Ascending aorta (tissue), 2 donors: ENCODE measurements at places on chromosomes 4 and X.

- DNase-seq, result no peak
- H3K4me1 ChIP-seq, result no peaks in the 10 kb centered on the region
- no peaks in the 10 kb centered on the region for H3K27me3 ChIP-seq
- H3K27ac ChIP-seq, result no peak overlapping the region
- no peak overlapping the region for H3K4me3 ChIP-seq
- no peaks in the 10 kb centered on the region for H3K36me3 ChIP-seq
Measured at GRCh38 chr4:173801876-173802661, 272.0 kb upstream of the HAND2 start.

DNA sequence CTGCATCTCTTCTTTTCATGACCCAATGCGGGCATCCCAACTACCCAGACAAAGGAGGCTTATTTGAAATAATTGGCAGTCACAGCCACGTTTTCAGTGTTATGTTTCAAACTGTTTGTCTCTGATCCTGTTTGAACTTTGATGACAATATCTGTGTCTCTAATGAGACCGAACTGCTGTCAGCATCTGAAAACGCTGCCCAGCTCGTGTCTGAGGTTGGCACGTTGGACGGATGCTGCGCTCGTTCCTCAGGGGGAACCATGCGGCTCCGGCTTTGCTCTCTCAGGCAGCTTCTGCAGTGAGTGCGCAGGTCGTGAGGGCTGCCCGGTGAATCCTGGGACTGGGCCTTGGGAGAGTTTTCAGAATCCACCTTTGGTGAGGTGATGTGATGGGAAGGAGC, 58.4 kb upstream of the SORBS2 start:
- no peak overlapping the region for H3K4me3 ChIP-seq
- DNase-seq, result no peak
- no peak overlapping the region for H3K27ac ChIP-seq
- peaks cover 15% of the 10 kb centered on the region for H3K4me1 ChIP-seq
- H3K36me3 ChIP-seq, result no peaks in the 10 kb centered on the region

- no peak overlapping the region for H3K4me3 ChIP-seq
- no peak overlapping the region for H3K27ac ChIP-seq
- H3K36me3 ChIP-seq, result no peaks in the 10 kb centered on the region
- no peaks in the 10 kb centered on the region for H3K27me3 ChIP-seq
- DNase-seq, result no peak
Measured at GRCh38 chr4:66376396-66376795, 706.1 kb upstream of the EPHA5 start.

DNA sequence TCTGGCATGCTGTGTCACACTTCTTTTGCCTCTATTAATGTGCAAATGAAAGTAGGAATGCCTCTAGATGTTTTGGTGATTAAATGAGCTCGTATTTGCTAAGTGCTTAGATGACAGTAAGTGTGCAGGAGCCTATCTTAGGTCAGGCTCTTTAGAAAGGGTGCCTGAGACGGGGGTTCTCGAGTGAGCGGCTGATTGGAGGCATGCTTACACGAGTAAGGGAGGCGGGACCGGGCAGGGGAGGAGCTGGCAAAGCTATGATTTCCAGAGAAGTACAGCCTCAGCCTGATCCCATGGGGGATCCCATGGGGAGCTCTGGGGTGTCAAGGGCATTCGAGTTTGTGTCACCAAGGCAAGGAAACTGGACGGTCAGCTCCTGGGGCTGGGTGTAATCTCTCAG, 44.8 kb downstream of the CLDN34 start:
- H3K36me3 ChIP-seq, result no peaks in the 10 kb centered on the region
- no peak for DNase-seq
- H3K4me1 ChIP-seq, result no peaks in the 10 kb centered on the region
- H3K27ac ChIP-seq, result no peak overlapping the region

DNA sequence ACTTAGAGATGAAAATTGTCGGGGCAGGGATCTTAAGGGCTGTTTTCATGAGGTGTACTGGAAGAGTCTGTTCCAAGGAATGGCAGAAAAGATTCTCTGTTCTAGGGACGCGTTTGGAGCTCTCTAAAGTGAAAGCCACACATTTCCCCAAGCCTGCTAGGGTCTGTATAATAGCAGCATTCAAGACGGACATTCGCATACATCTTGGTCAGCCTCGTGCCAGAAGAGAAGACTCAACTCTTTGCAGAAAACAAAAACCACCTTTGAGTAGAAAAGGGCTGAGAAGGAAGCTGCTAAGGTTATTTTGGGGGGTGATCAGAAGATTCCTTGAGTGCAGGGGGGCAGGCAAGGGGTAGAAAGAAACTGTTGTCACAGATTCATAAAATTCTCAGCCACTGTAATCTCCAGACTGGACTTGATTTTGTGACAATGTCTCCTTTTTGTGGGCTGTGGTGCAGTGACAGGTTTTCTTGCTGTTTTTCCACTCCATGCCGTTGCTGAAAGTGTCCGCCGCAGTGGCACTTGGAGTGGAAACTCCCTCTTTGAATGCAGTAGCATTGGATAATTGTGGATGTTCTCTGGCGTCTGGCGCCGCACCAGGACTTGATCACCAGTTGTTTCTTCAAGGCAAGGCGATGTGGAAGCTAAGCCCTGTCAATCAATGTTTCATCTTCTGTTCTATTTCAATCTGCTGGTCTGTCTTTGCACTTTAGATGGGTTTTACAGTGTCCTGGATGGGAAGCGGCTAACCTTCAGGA, 2.9 kb downstream of the GYG2 start:
- H3K27me3 ChIP-seq, result peaks cover 9% of the 10 kb centered on the region
- no peak overlapping the region for H3K4me3 ChIP-seq
- H3K36me3 ChIP-seq, result no peaks in the 10 kb centered on the region
- no peak overlapping the region for H3K27ac ChIP-seq
- no peak for DNase-seq

DNA sequence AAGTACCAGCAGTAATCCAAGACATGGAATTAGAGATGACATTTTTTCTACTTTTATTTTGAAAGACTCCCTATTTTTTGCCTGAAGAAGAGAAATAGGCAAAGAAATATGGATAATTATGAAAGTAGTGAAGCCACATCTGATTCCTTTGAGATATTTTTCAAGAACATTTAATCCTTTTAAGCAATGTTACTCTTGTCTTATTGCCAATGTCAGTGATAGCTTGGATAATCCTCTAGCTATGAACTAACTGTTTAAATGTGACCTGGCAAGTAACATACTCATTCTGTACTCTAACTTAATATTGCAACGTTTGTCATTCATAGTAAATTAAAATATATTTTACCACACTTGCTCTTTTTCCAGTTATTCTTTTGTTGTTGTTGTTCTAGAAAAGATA, 181.3 kb downstream of the VEGFC start:
- DNase-seq, result no peak
- H3K4me1 ChIP-seq, result no peaks in the 10 kb centered on the region
- H3K27ac ChIP-seq, result no peak overlapping the region
- no peaks in the 10 kb centered on the region for H3K36me3 ChIP-seq

- H3K4me1 ChIP-seq, result no peaks in the 10 kb centered on the region
- DNase-seq, result no peak
- no peak overlapping the region for H3K4me3 ChIP-seq
- no peaks in the 10 kb centered on the region for H3K36me3 ChIP-seq
- H3K27ac ChIP-seq, result no peak overlapping the region
Measured at GRCh38 chr4:182975806-182976205, 58.6 kb upstream of the DCTD start.

DNA sequence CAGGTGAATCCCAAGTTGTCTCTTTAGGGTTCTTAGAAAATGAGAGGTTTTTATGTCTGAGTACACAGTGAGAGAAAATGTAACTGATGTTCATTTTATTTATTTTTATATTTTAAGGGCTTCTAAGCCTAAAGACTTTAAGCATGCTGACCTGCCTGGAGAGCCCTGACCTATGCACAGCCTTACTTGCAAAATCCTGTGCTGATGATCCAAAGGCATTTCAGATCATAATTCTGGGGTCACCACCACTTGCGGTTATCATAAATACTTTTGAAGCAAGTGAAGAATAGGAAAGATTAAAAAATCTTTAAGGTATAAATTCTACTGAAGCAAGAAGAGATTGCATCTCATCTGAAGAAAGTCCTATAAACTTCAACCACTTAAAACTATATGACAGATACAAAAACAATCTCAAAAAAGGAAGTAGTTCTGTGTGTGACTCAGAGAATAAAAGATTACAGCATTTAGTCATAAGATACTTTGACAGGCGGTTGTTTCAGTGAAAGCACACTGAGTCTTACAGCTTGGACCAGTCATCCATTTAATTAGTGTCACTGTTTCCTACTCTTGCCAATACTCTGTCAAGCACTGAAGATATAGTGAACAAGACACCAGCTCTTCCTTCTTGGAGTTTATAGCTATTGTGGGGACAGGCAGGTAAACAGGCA, 245.2 kb upstream of the DIPK2B start:
- no peaks in the 10 kb centered on the region for H3K36me3 ChIP-seq
- no peaks in the 10 kb centered on the region for H3K27me3 ChIP-seq
- H3K27ac ChIP-seq, result no peak overlapping the region
- no peak for DNase-seq
- no peak overlapping the region for H3K4me3 ChIP-seq

DNA sequence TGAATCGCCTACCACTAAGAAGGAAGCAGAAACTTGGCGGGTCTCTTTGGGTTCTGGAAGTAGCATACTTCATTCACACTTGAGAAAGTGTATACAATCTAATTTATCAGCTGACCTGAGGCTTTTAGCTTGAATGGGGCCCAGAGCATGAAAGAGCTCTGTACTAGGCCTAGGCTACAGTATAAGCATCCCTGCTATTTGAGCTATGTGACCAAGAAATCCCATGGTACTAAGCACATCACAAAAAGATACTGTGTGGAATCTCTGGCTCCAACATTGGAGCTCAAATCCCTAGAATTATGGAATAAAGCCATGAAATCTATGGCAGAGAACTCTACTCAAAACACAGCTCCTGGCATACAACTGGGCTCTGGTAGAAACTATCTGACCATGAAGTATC, 43.9 kb upstream of the CCDC149 start:
- DNase-seq, result no peak
- H3K27me3 ChIP-seq, result no peaks in the 10 kb centered on the region
- H3K4me3 ChIP-seq, result no peak overlapping the region
- H3K36me3 ChIP-seq, result no peaks in the 10 kb centered on the region

DNA sequence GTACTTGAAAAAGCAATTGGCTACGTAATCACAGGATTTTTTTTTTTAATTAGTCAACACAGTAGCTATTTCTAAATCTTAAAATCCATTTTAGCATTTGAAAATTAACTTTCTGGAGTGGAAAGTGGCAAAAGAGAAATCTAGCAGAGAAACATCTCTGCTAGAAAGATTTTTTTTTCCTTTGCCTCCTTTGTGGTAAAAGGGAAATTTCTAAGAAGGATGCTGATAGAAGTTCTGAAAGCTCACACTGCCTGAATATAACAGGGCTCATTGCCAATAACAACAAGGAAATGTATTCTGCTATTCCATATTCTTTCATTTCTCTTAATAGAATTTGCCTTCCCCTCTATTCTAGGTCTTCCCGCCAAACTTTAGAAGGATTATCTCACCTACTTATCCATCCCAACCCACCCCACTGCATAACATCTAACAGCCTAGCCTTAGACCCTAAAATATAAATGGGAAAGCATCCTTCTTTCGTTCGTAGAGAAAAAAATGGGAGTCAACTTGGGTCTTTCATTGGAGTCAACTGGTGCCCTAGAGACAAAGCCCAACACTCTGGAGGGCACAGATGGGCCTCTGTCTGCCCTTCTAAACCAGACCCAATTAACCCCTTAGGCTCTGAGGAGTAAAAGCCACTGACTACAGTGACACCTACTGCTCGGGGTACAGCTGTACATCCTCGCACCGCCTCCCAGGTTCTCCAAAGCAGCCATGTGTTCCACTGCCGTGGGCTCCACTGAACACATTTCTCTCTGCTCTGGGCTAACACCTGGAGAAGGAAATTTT, 103.9 kb downstream of the MAML3 start:
- no peak for DNase-seq
- no peak overlapping the region for H3K27ac ChIP-seq
- H3K4me1 ChIP-seq, result peaks cover 9% of the 10 kb centered on the region

DNA sequence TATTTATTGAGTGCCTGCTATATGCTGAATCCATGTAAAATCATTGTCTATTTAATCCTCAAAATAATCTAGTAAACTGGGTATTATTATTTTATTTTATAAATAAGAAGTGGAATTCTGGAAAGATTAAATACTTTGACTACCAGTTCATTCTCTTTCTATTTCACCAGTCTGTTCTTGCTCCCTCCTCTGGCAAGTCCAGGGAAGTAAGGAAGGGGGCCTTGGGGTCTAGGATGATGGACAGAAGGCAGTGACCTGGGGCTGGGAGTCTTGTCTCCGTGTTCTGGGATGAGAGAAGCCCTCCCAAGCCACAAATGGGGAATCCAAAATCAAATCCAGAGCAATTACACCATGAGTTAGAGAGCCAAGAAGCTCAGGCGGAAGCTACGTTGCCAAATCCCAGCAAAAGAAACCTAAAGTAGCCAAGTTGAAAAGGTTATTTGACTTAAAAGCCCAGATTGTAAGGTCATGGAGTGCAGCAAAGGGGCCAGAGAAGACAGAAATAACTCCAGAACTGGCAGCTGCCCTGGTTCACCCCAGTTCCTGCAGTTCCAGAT, 28.3 kb upstream of the PARM1 start:
- H3K36me3 ChIP-seq, result no peaks in the 10 kb centered on the region
- no peaks in the 10 kb centered on the region for H3K4me1 ChIP-seq
- no peak overlapping the region for H3K27ac ChIP-seq
- H3K4me3 ChIP-seq, result no peak overlapping the region

- H3K36me3 ChIP-seq, result no peaks in the 10 kb centered on the region
- no peaks in the 10 kb centered on the region for H3K4me1 ChIP-seq
- no peak overlapping the region for H3K27ac ChIP-seq
- no peaks in the 10 kb centered on the region for H3K27me3 ChIP-seq
- DNase-seq, result no peak
Measured at GRCh38 chrX:114344756-114345349, 239.0 kb upstream of the HTR2C start.

- no peak overlapping the region for H3K27ac ChIP-seq
- H3K4me3 ChIP-seq, result no peak overlapping the region
- no peaks in the 10 kb centered on the region for H3K4me1 ChIP-seq
- no peaks in the 10 kb centered on the region for H3K27me3 ChIP-seq
- DNase-seq, result no peak
Measured at GRCh38 chr4:140710908-140711622, 45.1 kb downstream of the TBC1D9 start.

GRCh38 chr4:41853973-41854372, 81.3 kb upstream of the TMEM33 start:
- no peaks in the 10 kb centered on the region for H3K36me3 ChIP-seq
- no peak overlapping the region for H3K4me3 ChIP-seq
- no peak for DNase-seq
- no peaks in the 10 kb centered on the region for H3K27me3 ChIP-seq
- H3K4me1 ChIP-seq, result no peaks in the 10 kb centered on the region
- no peak overlapping the region for H3K27ac ChIP-seq

GRCh38 chr4:163269166-163269565, 63.2 kb downstream of the NPY1R start:
- H3K4me1 ChIP-seq, result no peaks in the 10 kb centered on the region
- no peaks in the 10 kb centered on the region for H3K36me3 ChIP-seq
- DNase-seq, result no peak

- H3K4me1 ChIP-seq, result no peaks in the 10 kb centered on the region
- H3K27me3 ChIP-seq, result no peaks in the 10 kb centered on the region
- DNase-seq, result no peak
- no peaks in the 10 kb centered on the region for H3K36me3 ChIP-seq
- H3K4me3 ChIP-seq, result no peak overlapping the region
- H3K27ac ChIP-seq, result no peak overlapping the region
Measured at GRCh38 chrX:113551919-113552318, 711.3 kb upstream of the AMOT start.
